Stimulated activated CD4-positive, alpha-beta T cell treated with anti-CD3 and anti-CD28 coated beads, TNF-alpha, amount 100 ng/mL, for 1 hour (primary cell): ENCODE measurements at places on chromosomes 13 and 19.

- DNase-seq: no peak
Measured at GRCh38 chr19:46944918-46945628, 74.6 kb upstream of the NPAS1 start.

DNA sequence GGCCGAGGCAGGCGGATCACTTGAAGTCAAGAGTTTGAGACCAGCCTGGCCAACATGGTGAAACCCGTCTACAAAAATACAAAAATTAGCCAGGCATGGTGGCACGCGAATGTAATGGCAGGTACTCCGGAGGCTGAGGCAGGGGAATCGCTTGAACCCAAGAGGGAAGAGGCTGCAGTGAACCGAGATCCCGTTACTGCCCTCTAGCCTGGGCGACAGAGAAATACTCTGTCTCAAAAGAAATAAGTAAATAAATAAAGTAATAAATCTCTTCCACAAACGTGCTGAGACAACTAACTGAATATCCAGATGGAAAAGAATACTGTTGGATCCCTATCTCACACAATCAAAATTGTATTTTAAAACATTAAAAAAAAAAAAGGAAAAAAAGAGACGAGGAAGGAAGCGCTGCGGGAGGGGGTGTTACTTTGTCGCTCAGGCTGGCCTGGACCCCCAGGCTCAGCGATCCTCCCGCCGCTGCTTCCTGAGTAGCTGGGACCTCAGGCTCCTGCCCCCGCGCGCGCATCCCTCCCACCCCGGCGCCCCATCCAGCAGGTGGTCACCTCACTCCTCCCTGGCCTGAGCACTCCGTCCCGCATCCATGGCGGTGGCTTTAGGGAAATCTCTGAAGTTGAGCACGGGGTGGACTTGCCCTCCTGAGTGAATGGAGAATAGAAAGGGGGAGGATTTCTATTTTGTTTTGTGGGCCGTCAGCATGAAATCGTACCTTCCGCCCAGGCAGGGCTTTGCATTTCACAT is 628 bp upstream of the ZNF813 start:
- no peak for DNase-seq

DNA sequence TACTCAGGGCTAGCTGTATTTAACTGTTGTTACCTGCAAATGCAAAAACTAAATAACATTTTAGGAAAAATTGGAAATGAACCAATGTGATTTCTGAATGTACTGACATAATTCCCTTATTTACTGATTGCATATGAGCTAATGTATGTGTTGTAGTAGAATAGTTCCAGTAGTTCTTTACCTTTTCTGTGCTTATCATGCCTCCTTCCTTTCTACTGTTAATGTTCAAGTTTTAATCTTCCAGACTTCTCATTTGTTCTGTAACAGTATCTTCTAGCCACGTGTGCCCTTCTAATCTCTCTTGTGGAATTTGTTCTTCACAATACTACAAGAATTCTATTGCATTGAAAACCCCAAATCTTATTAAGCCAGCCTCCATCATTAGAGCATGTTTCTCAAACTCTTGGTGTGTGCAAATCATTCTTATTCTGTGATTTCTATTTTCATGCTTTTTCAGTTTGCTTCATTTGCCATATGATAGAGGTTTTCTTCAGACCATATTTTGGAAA is 17.7 kb downstream of the LSM14A start:
- DNase-seq: no peak

DNA sequence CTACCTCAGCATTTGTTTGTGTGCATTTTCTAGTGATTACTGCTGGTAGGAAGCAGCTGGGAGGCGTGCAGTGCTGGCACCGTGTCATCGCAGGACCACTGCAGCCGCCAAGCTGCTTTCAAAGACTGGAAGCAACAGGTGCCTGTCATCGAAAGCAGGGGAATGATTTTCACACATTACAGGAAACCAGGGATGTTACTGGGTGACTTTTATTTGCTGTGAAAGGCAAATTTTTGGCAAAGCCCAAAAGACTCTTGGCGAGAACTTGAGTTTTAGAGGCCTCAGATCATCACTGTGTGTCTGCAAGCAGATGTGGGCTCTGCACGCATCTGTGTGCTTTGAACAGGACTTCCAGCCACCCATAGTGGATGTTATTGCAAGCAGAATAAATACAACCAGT is 176.4 kb downstream of the FLT1 start:
- no peak for DNase-seq

GRCh38 chr13:32734511-32734910 is 148.3 kb downstream of the PDS5B start:
- no peak for DNase-seq

GRCh38 chr13:52353193-52353592 is 52.8 kb downstream of the THSD1 start:
- DNase-seq: no peak

DNA sequence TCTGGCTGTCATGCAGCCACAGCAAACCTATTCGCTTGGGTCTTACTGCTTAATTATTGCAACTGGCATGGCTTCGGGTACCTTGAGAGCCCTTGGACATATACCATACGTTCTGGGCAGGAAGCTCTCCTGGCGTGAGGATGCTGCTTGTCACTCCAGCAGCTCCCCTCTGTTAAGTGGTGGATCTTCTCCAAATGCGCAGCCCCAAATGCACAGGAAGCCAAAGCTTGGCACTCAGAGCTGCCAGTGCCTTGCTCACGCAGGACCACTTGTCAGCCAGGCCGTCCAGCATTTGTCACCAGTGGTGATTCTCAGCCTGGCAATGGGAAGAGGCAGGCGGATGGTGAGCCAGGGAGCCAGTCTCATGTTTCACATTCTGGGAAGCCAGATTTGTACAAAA is 158.6 kb downstream of the KATNAL1 start:
- no peak for DNase-seq

GRCh38 chr19:33785795-33786194 is 10.9 kb upstream of the KCTD15 start:
- no peak for DNase-seq

- DNase-seq: no peak
Measured at GRCh38 chr13:35957241-35957731, 173.9 kb downstream of the DCLK1 start.

GRCh38 chr19:5575590-5575989 is 7.8 kb upstream of the TINCR start:
- no peak for DNase-seq
